ENCODE measurements at places on chromosomes 3 and 15.
A peak's percentile ranks its signal among the peaks of the same experiment; 100 is the strongest.

- no peak for DNase-seq
These were observed 22.7 kb upstream of the NIPA2 start for GRCh38 chr15:22815766-22816165.

- no peak for DNase-seq
These were observed 3.4 kb downstream of the SCN5A start for GRCh38 chr3:38646062-38646461.

- no peak for DNase-seq
These were observed 308.2 kb downstream of the VPS13C start for GRCh38 chr15:61752001-61752400.

DNA sequence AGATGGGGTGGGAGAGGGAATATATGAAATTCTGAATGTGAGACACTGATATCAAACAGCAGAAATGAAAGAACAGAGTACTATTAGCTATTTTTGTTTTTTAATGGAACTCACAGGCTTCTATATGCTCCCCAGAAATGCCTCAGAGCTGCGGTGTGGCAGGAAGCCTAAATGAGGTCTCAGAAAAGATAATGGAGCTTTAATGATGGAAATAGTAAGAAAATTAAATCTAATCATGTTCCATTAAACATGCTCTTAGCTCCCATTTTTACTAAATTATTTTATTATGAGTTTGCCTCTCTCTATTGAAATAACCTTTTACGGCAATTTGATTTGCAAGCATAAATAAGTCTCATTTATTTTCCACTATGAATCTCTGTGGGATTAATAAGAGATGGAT lies 378.9 kb downstream of the ULK4 start:
- no peak for DNase-seq

- DNase-seq = no peak
These were observed 133.0 kb downstream of the FBLN2 start for GRCh38 chr3:13681931-13682330.

- DNase-seq = no peak
These were observed 187.5 kb upstream of the THRB start for GRCh38 chr3:24682141-24682547.

DNA sequence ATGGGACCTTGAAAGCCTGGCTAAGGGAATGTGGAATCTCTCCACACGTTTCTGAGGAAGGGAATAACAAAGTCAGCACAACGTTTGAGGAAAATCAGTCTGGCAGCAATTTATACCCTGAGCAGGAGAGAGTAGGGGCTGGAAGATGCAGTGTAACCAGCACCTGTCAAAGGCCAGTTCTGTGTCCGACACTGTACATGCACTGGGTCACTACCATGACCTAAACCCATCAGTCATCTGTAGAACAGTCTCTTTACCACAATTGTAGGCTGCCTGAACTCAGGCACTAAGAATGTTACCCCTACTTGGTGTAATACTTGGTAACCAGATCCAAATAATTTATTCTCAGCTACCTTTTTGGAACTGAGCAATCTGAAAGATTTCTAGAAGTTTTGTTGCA lies 113.4 kb downstream of the FEZF2 start:
- no peak for DNase-seq

DNA sequence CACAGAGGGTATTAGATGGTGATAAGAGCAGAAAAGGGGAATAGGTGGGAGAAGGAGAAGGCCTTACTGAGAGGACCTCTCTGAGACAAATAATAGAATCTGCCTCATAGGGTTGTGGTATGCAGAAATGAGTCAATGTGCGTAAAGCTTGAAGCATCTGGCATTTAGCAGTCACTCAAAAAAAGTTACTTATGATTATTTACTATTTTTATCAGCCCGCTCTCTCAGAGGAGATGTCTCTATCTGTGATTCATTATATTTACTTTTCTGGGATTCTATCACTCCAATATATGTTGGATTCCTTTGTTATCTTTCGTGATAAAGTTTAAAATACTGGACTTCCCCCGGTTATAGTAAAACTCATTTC lies 4.6 kb upstream of the TM4SF1 start:
- DNase-seq = no peak

DNA sequence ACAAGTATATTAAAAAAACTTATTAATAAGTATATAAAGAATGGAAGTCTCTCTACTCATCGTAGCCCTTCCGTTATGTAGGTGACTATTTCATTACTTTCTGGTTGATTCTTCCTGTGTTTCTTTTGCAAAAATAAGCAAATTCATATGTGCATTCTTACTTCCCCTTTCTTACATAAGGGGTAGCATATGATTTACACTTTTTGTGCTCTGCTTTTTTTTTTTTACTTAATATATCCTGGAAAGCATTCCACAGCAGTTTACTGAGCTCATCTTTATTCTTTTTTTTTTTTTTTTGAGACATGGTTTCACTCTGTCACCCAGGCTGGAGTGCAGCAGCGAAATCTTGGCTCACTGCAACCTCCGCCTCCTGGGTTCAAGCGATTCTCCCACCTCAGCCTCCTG lies 12.9 kb downstream of the SCAMP5 start:
- no peak for DNase-seq

DNA sequence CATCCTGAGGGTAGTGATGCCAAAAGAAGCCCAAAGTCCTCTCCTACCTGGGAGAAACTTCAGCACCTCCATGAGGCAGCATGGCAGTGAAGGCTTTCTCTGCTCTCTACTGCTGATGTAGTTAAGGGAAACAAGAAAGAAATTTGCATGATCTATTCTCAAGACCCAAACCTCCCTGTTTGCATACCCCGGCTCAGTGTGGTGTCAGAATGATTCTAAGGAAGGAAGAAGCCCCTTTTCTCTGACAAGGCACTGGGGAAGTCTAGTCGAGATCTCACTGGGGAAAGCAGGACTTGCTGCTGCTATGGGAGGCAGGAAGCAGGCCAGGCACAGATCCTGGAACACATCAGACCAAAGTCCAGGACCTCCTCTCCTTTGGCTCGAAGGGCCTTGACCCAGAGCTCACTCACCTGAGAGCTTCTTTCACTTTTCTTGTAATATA lies 89.4 kb upstream of the ICE2 start:
- DNase-seq = no peak

GRCh38 chr3:46990573-46991374 lies 11.3 kb downstream of the NBEAL2 start:
- no peak for DNase-seq

GRCh38 chr3:4766716-4767499 lies 212.3 kb upstream of the BHLHE40 start:
- DNase-seq = no peak

GRCh38 chr3:181701096-181701495 lies 10.6 kb upstream of the SOX2 start:
- DNase-seq = no peak

DNA sequence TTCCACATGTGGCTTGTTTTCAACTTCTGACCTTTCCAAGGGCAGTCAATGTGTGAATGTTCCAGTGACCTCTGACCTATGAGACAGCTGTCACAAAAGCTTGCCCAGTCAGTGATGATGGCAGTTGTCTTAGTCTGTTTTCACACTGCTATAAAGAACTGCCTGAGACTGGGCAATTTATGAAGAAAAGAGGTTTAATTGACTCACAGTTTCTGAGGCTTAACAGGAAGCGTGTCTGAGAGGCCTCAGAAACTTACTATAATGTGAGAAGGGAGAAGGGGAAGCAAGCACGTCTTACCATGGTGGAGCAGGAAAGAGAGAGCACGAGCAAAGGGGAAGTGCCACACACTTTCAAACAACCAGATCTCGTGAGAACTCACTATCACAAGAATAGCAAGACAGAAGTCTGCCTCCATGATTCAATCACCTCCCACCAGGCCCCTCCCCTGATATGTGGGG lies 95.6 kb downstream of the ECT2 start:
- no peak for DNase-seq

- no peak for DNase-seq
These were observed 60.3 kb upstream of the MBNL1 start for GRCh38 chr3:152208439-152208838.

GRCh38 chr3:41710646-41711388 lies 251.1 kb downstream of the ULK4 start:
- no peak for DNase-seq

DNA sequence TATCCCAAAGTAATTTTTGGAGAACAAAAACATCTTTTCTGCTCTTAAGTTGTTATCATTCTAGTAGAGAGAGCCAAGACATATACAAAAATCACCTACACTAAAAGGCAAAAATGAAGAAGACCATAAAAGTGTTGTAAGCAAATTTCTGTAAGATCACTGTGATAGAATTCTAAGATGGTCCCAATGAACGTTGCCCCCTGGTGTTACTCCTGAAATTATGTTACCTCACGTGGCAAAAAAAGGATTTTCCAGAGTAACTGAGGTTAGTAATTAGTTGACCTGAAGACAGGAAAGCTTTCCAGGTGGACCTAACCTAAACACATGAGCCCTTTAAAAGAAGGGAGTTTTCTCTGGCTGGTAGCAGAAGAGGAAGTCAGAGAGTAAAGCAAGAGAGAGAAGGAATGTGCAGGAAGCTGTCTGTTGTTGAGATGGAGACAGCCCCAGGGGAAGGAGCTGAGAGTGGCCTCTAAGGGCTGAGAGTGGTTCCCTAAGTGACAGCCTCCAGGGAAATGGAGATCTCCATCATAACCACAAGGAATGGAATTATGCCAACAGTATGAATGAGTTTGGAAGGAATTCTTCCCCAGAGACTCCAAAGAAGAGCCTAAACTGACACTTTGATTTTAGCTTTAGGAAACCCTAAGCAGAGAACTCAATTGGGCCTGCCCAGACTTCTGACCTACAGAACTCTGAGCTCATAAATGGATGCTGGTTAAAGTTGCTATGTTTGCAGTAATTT lies 205.9 kb downstream of the CD47 start:
- DNase-seq = no peak

GRCh38 chr3:99626417-99626788 lies 12.0 kb upstream of the COL8A1 start:
- no peak for DNase-seq

GRCh38 chr15:92881211-92881754 lies 18.8 kb upstream of the CHD2 start:
- DNase-seq = no peak

DNA sequence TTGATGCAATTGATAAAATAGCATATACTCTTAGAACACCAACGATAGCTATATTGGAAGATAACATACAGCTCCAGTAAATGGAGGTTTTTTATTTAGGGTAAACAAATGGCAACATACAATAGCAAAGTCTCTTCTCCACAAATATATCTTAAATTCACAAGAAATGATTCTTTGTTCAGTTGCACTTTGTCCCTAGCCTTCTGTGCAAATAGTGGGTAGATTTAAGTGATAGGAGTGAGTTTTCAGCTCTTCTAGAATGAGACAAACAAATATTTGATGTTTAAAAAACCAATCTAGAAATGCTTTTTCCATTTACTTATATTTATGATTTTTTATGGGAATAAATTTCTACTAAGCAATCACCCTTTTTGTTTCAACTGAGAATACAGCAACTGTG lies 253.8 kb downstream of the NEK10 start:
- no peak for DNase-seq

- no peak for DNase-seq
These were observed 48.9 kb upstream of the PPIB start for GRCh38 chr15:64211696-64212095.

GRCh38 chr3:155382396-155383042 lies 89.0 kb upstream of the STRIT1 start:
- DNase-seq = no peak

DNA sequence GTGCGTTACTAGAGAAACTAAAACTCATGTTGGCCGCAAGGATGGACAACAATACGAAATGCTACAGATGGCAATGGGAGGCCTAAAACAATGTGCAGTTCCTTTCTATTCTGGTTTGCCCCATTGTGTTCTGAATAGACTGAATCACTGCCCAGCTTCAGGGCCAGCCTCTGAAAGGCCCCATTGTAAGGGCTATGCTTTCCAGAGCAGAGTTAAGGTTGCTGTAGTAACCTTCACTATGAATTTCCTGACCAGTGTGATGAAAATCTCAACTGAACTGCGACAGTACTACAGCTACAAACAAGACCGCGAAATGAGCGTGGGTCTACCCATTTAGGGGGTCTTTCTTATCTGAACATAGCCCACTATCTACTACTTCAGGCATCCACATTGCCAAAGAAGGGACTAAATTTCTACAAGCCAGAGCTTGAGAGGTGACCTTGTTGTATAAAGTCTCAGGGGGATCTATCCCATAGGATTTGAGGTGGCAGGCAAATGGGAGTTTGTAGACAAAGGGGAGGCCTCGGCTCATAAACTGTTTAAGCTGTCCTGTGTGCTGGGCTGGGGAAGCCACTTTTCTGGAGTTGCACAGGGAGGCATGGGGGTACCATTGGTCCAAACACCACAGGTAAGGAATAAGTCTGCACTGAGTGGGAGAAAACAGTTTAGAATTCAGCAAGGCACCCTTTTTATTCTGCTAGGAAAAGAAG lies 80.1 kb downstream of the MYO1E start:
- DNase-seq = no peak

- no peak for DNase-seq
These were observed 99.6 kb downstream of the BOC start for GRCh38 chr3:113310960-113311359.

GRCh38 chr15:69548395-69549180 lies 96.0 kb downstream of the RPLP1 start:
- DNase-seq = no peak

GRCh38 chr15:31272558-31273257 lies 53.9 kb upstream of the KLF13 start:
- DNase-seq = no peak

GRCh38 chr15:48681353-48681752 lies 35.8 kb upstream of the FBN1 start:
- no peak for DNase-seq

GRCh38 chr3:177899275-177900067 lies 636.8 kb upstream of the KCNMB2 start:
- no peak for DNase-seq

GRCh38 chr3:184539801-184540435 lies 21.7 kb upstream of the EPHB3 start:
- DNase-seq = no peak

GRCh38 chr15:86611417-86612040 lies 531.9 kb downstream of the AGBL1 start:
- peak; percentile 62 for DNase-seq

GRCh38 chr15:40358471-40359353 lies 693 bp downstream of the DISP2 start:
- DNase-seq = peak; percentile 12

- no peak for DNase-seq
These were observed 32.8 kb downstream of the ZBTB38 start for GRCh38 chr3:141401095-141401494.

GRCh38 chr3:151976211-151977050 lies 103.0 kb downstream of the SUCNR1 start:
- DNase-seq = no peak

DNA sequence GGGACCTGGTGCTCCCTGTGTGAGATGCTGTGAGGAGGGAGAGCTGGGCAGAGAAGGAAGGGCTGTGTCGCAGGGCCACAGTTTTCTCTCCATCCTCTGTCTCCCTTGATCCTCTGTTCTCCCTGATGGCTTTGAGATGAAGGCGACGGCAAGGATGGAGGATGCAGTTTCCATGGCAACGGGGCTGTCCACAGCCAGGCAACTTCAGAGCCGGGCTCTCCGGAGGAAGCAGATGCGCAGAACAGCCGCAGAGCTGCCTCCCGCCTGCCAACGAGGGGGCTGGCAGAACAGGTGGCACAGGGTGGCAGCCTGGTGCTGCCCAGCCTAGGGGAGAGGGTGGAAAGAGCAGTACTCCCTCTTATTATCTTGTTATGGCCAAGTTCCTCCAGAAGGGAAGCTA lies 9.9 kb upstream of the GRM2 start:
- no peak for DNase-seq

Data from CD4-positive, alpha-beta T cell treated with Interleukin-2 at 100 ng/mL for 4 hours (primary cell).